ENCODE measurements at places on chromosomes 7 and 10. TPM values are rescaled to one million over a fixed set of nuclear protein-coding genes. Genes with fewer than 3 reads are reported as not detected.
A peak's percentile ranks its signal among the peaks of the same experiment; 100 is the strongest.

GRCh38 chr7:44415510-44415909 lies 74.9 kb downstream of the NUDCD3 start:
- DNase-seq, result no peak

DNA sequence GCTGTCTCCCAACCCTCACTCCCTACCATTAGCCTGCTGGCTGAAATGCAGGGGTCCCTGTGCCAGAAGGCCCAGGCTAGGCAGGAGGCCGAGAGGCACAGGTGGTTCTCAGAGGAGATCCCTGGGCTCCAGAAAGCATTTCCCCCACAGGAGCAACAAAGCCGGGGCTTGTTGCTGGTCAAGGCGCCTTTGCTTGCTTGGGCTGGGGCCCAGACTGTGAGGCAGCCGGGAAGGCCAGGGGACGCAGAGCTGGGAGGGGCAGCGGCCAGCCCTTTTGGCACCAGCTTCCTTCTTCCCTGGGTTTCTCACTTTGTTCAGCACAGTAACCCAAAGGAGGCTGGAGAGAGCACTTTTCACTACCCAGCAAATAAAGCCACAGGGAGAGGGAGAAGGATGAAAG lies 48.6 kb downstream of the FBXW4 start:
- DNase-seq, result no peak

DNA sequence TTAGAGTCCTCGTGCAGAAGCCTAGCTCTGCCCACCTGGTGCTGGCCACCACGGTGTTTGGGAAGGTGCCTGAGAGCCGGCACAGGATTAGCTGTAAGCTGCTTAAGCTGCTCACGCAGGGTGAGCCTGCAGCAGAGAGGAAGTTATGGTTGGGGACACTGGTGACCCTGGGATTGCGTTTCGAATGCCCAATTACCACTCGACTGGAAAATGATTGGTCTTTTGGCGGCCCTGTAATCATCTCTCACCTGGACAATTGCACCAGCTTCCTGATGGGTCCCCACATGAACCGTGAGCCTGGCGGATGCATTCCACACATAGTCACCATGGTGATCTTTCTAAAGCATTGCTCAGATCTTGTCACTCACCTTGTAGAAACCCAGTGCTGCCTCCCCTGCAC lies 442.3 kb upstream of the ZMIZ1 start:
- no peak for DNase-seq

GRCh38 chr7:148211740-148212151 lies 378.8 kb upstream of the C7orf33 start:
- peak; percentile 77 for DNase-seq

DNA sequence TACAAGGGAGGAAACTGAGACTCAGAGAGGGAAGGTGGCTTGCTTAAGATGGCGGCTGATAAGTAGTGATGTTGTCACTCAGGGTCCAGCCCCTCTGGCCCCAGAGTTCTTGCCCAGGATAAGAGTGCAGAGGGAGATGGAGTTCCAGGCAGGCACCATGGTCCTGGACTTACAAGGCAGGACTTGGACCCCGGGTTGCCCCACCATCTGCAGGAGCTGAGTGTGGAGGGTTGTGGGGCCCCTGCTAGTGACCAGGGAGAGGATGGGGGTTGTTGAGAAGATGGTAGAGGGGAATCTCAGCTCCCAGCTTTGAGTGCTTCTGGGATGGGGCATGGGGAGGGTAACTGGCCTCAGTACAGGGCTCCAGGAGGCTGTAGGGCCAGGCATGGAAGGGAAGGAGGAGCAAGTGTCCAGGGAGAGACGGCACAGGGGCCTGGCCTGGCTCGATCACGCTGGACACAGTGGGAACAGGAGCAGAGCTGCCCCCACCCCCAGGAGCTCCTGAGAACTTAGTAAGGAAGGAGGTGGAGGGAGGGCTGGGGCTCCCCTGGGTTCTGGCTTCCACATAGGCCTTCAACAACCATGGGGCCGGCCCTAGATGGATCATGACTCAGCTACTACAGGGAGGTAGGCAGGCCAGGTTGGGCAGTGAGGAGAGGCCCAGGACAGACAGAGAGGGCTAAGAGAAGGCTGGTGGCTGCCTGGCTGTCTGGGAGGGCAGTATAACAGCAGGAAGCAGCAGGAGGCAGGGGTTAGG lies 28.2 kb downstream of the PPIF start:
- no peak for DNase-seq

DNA sequence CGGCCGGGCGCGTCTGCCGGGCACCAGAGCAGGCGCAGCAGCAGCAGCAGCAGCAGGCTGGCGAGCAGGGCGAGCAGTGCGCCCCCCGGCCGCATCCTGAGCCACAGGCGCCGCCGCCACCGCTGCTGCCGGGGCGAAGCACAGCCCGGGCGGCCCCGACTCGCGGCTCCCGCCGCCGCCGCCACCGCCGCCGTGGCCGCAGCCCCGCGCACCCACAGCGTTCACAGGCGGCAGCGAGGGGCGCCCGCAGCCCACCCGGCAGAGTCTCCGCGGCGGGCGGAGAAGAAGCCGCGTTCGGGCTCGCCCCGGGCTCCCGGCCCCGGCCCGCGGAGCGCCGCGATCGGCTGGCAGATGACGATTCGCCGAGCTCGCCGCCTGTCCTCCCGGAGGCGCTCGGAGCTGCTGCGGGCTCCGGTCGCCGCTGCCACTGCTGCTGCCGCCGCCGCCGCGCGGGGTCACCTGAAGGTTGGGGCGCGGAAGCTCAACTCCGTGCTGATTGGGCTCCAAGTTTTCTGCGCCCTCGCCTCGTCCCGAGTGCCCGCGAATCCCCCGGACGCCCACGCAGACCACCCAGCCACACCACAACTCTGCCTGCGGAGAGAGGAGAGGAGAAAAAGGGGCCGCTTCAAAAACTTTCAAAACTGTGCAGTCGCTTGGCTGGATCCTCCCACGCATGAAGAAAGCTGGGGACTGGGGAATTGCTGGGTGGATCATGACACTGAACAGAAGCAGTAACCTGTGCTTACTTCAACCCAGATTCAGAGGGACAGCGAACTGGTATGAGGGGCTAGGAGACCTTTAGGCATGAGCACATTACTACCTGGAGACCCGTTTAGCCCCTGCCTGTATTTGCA lies at the start of gene ST8SIA6:
TSS of gene ST8SIA6 (minus strand) at position 435 of the 854 bp plus-strand sequence. CDS start at position 95, 340 bp downstream.
- DNase-seq, result peak; percentile 49

DNA sequence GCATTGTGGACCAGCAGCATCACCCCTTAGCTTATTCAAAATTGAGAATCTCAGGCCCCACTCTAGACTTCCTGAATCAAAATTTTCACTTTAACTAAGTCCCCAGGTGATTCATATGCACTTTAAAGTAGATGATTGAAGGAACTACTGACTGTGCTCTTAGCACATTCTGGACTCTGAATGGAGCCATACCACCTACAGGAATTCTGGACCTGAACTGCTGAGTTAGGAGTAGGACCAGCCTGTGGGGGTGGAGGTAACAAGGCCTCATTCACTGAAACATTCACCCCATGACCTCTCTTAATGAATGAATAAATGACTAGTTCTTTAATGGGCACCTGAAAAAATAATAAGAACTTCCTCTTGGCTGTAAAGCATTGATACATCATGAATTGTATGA lies 7.3 kb downstream of the PDK4 start:
- no peak for DNase-seq

GRCh38 chr7:128679920-128680319 lies 7.8 kb downstream of the GARIN1A start:
- DNase-seq, result no peak

DNA sequence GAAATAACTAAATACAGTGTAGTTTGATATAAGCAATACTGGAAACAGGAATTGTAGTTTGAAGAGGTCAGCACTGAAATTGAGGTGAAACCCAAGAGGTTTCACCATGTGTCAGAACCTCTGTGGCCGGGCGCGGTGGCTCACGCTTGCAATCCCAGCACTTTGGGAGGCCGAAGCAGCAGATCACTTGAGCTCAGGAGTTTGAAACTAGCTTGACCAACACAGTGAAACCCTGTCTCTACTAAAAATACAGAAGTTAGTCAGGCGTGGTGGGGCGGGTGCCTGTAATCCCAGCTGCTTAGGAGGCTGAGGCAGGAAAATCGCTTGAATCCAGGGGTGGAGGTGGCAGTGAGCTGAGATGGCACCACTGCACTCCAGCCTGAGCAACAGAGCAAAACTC lies 13.7 kb downstream of the AHCYL2 start:
- no peak for DNase-seq

DNA sequence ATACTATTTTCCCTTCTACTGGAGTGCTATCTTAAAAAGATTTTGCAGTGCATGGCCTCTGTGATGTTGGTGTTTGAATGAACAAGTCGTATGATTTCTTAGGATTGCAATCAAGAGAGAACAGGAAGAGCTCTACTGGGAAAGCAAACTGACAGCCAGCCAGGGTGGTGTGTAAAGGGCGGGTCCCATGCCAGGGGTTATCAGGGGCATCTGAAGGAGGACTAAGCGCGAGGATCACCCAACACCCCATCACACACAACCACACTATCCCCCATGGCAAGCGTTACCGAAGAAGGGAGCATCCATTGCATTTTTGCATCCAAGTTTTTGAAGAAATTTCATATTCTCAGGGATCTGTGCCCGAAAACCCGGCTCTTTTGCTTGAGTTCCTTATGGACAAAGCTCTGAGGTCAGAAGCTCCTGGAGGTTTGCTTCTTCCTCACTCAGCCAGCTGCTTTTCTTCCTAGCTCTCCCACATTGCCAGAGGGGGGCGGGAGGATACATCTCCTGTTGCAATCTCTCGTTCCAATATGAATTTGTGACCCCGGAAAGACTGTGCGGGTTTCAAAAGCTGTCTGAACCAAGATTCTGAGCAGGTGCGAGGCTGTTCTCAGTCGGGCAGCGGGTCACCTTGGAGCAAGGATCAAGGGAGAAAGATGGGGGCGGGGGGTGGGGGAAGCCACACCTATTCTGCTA lies 5.2 kb downstream of the NEUROD6 start:
- peak; percentile 84 for DNase-seq

GRCh38 chr10:43105102-43105955 lies 28.5 kb downstream of the RET start:
- DNase-seq, result peak; percentile 82

- DNase-seq, result no peak
These were observed 43.8 kb downstream of the CALCR start for GRCh38 chr7:93530701-93531100.

DNA sequence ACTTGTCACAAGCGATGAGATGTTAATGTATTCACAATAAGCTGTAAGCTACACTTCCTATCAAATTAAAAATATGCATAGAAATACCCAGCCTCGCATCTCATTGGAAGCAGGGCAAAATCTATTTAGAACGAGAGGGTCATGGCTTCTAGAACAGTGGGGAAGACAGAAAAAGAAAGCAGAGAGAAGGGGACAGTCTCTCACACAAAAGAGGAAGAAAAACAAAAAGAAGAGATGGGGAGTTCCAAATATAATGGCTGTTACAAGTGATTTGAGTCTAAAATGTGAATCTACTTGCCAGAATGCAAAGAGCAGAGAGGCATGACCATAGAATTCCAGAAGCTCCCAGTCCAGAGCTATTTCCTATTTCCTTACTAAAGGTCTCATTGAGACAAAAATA lies 13.8 kb downstream of the LRRN3 start:
- no peak for DNase-seq

DNA sequence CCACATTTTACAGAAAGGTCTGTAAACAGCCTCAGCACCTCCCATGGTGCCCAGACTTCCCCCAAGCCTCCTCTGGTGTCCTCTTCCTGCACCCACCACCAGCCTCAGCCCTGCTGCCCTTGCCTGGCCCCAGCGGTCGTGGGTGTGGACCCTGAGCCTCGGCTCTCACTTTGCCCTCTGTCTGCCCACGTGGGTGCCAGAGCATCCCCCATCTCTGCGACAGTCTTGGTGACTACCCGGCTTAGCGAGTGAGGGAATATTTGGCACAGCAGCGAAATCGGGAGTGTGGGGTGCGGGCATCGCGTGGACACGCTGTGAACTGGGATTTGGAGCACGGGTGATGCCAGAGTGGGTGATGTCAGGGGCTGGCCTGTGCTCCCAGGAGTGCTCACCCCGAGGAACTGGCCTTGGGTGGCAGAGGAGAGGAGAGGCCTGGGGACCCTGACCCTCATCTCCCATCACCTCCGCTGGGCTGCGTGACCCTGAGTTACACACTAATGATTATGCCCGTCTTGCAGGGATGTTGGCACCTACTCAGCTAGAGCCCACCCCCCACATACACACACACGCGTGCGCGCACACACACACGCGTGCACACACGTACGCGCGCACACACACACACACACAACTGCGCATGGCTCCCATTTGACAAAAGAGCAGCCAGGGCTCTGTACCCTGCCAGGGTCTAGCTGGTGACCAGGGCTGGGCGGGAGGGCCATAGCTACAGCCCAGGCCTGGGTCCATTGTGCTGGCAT lies 8.7 kb downstream of the ELFN1 start:
- DNase-seq, result no peak

GRCh38 chr10:8242295-8242872 lies 187.9 kb downstream of the GATA3 start:
- no peak for DNase-seq

GRCh38 chr10:42475168-42476098 lies 162.9 kb downstream of the ZNF33B start:
- DNase-seq, result no peak

- DNase-seq, result no peak
These were observed 121.7 kb downstream of the WDFY4 start for GRCh38 chr10:48806342-48806741.

- no peak for DNase-seq
These were observed 42.8 kb downstream of the PDLIM1 start for GRCh38 chr10:95247881-95248583.

GRCh38 chr7:6260291-6261187 lies 11.9 kb downstream of the CYTH3 start:
- DNase-seq, result no peak

DNA sequence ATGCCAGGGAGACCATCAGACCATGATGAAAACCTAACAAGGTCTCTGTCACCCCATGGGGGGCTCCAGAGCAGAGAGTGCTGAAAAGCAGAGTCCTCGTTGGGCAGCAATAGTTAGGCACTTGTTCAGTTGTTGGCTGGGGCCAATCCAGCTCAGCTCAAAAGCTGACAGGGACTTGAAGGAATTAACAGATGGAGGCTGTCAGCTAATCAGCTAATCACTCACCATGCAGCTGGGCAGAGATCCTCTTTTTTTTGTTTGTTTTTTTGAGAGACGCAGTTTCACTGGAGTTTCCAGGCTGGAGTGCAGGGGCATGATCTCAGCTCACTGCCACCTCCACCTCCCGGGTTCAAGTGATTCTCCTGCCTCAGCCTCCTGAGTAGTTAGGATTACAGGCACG lies 18.1 kb downstream of the CEP55 start:
- DNase-seq, result peak; percentile 60

Gene SYNPO2L
- 0.63 TPM for polyA plus RNA-seq

Gene LRRC17
- 265 TPM for polyA plus RNA-seq

Gene LRRC61
- 22.7 TPM for polyA plus RNA-seq

Gene DGKI
- 0.61 TPM for polyA plus RNA-seq

Gene TET1
- polyA plus RNA-seq, result 15.0 TPM

Gene TCAF2
- polyA plus RNA-seq, result 6.0 TPM

Gene TMEM229A
- 1.6 TPM for polyA plus RNA-seq

Gene SFMBT2
- 3.8 TPM for polyA plus RNA-seq

Gene MAT1A
- 0.51 TPM for polyA plus RNA-seq

Gene TAS2R4
- 5.5 TPM for polyA plus RNA-seq

Gene NUDT1
- polyA plus RNA-seq, result 23.7 TPM

Gene CALML5
- not detected for polyA plus RNA-seq

All from right lung (tissue), 10 donors.